ENCODE measurements at places on chromosomes 6 and 20. TPM values are rescaled to one million over a fixed set of nuclear protein-coding genes. Genes with fewer than 3 reads are reported as not detected.

BIRC7 gene
- total RNA-seq: not detected

TRIM40 gene
- total RNA-seq: not detected

MACROD2 gene
- total RNA-seq: 41.8 TPM

SPATS1 gene
- total RNA-seq: not detected

LAMA5 gene
- total RNA-seq: 13.5 TPM

TREM2 gene
- total RNA-seq: 3.0 TPM

TFAP2A gene
- 0.25 TPM for total RNA-seq

HLA-DRB1 gene
- 1.7 TPM for total RNA-seq

PNPLA1 gene
- total RNA-seq: 0.25 TPM

GCLC gene
- total RNA-seq: 15.5 TPM

AVP gene
- not detected for total RNA-seq

HSPA12B gene
- 2.7 TPM for total RNA-seq

BPIFB3 gene
- total RNA-seq: not detected

FNDC11 gene
- total RNA-seq: 4.4 TPM

SERINC3 gene
- 57.8 TPM for total RNA-seq

Data from temporal lobe (tissue), 4 donors.